ENCODE measurements at places on chromosomes 7 and 10.

GRCh38 chr10:125521721-125522680 lies 161.0 kb downstream of the TEX36 start:
- no peak for DNase-seq

- DNase-seq = no peak
Measured at GRCh38 chr10:55174419-55174818, 373.4 kb upstream of the PCDH15 start.

GRCh38 chr7:78900806-78901205 lies 552.7 kb downstream of the MAGI2 start:
- no peak for DNase-seq

GRCh38 chr7:50674896-50675835 lies 107.5 kb downstream of the GRB10 start:
- no peak for DNase-seq

- no peak for DNase-seq
Measured at GRCh38 chr10:19651549-19651948, 164.7 kb upstream of the PLXDC2 start.

GRCh38 chr7:158414486-158414961 lies 173.1 kb downstream of the PTPRN2 start:
- no peak for DNase-seq

DNA sequence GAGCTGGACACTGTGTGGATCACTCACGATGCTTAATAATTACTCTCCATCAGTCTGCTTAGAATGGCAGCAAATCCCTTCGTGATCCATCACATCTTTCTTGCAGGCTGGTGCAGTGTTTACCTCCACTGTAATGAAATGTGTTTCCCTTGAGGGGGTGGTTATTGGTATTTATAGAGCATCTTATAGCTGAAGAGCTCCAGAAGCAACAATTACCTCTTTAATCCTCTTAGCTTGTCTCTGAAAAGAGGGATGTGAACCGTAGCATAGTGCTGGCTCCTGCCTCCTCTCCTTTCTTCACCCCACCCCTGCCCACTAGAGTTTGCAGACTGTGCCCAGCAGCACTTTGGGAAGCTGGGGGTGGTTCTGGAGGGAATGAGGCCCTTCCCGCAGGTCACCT lies 132.6 kb downstream of the CAMK1D start:
- no peak for DNase-seq

DNA sequence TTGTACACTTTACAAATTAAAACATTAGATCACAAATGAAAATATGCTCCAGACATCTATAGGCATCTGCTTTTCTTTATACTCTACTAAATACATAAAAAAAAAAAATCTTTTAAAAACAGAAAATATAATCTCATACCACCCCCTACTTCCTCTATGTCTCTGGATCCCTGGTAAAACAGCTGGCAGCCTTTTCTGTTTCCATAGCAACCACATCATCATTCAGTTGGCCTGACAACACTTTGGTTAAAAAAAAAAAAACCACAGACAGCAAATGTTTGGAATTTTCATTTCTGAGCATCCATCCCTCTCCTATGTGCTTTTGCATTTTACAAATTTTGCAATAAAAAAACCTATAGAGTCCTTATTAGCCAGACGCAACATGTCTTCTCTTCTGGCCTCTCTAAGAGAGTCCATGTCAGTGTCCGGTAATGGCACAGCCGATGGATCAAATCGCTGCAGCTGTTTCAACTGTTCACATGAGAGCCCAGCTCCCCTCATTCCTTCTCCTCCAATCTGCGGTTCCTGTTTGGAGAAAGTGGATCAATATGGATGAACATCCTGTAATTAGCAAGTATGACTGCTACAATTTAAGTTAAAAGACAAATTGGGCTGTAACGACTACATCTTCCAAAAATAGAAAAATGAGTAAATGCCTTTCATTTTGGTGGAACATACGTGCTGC lies 105.6 kb downstream of the NSUN6 start:
- DNase-seq = no peak

GRCh38 chr10:14200698-14201544 lies 129.8 kb downstream of the FRMD4A start:
- DNase-seq = no peak

- no peak for DNase-seq
Measured at GRCh38 chr7:114422507-114423501, 8.2 kb downstream of the FOXP2 start.

DNA sequence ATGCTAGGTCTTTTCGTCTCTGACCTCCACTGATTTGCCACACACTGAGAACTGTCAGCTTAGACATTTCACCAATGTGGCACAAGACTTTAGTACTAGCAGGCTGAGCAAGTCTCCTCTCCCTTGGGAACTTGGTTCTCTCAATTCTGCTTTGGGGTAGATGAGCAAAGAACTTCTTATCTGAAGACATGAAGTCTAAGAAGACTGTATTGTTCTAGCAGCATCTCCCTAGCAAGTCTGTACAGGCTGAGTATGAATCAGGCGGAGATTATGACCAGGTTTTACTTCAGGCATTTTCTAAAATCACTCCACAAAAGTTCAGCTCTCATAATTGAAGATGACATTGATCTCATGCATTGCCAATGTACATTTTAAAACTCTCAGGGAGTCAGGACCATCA lies 23.8 kb upstream of the STN1 start:
- DNase-seq = no peak

DNA sequence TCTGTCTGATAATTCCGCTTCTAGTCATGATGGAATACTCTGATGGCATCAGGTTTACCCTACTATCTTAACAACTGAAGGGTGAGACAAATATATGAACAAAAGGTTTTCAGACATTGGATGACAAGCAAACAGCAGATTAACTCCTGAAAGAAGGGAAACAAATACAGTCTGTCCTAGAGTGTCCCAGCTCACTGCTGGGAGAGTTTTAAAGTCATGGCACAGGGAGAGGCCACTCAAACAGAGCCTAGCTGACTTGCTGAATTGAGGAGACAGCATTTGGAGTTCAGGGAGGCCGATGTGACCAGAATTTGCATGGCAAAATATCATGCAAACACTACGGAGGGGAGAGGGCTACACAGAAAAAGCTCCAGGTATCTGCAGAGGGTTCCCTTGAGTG lies 73.1 kb downstream of the MDH2 start:
- no peak for DNase-seq

DNA sequence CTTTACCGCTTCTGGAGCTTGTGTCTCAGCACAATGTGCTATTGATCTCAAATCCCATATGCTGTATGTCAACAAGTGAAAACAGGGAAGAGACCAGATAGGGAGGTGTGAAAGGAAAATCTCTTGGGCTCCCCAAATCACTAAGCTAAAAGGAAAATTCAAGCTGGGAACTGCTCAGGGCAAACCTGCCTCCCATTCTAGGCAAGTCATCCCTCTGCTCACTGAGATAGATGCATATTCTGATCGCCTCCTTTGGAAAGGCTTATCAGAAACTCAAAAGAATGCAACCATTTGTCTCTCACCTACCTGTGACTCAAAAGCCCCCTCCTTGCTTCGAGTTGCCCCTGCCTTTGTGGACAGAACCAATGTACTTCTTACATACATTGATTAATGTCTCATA lies 161.1 kb upstream of the LYZL1 start:
- DNase-seq = no peak

GRCh38 chr7:41708581-41709358 lies 5.9 kb upstream of the INHBA start:
- no peak for DNase-seq

- DNase-seq = no peak
Measured at GRCh38 chr7:50448823-50449222, 1.3 kb downstream of the FIGNL1 start.

DNA sequence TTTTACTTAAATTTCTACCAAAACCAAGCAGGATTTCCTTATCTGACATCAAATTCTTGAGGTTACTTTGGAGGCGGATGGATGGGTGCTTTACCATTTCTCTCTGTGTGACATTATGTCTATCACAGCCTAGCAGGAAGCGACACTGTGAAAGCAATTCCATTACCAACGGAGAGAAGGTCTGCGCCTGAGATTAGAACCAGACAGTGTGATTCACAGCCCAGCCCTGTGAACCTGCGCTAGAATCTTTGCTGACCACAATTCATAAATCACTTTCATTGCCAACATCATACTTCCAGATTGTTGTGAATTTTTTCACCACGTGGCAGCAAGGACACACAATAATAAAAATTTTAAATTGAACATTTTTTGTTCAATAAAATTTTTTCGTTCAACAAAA lies 126.5 kb downstream of the CUBN start:
- DNase-seq = peak; percentile 61

GRCh38 chr7:47211519-47211973 lies 370.4 kb downstream of the TNS3 start:
- no peak for DNase-seq

DNA sequence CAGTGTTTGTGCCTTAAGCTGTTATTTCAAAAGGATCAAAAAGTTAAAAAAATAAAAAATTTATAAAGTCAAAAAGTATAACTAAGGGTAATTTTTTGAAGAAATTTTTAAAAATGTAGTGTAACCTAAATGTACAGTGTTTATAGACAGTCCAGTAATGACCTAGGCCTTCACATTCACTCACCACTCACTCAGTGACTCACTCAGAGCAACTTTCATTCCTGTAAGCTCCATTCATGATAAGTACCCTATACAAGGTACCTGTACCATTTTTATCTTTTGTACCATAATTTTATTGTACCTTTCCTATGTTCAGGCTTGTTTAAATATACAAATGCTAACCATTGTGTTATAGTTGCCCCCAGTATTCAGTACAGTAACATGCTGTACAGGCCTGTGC lies 21.5 kb downstream of the DNAJC9 start:
- DNase-seq = no peak

DNA sequence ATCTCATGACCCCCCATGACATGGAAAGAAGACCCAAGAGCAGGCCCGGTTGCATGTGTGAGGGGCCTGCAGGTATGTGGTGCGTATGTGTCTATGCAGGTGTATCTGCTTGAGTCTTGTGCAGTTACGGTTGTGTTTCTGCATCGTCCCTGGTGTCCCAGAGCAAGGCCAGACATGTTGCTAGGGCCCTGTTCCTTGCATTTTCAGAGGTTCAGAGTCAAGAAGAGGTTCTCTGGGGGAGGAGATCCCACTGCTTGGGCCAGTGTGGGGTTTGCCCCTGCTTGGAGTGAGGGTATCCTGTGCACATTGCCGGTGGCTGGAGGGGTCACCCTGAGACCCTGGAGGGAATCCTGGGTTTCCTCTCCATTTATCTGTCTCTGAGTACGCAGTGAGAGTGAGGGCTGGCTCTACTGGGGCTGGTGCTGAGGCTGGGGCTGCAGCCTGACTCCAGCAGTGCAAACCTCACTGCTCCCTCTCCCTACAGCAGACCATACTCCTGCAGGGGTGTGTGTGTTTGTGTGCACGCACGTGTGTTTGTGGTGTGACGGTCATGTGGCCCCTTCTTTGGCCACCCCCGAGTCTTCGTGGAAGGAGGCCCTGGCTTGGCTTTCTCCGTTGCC lies 4.1 kb downstream of the TRIM8 start:
- no peak for DNase-seq

- no peak for DNase-seq
Measured at GRCh38 chr10:94991243-94991888, 52.9 kb downstream of the CYP2C9 start.

DNA sequence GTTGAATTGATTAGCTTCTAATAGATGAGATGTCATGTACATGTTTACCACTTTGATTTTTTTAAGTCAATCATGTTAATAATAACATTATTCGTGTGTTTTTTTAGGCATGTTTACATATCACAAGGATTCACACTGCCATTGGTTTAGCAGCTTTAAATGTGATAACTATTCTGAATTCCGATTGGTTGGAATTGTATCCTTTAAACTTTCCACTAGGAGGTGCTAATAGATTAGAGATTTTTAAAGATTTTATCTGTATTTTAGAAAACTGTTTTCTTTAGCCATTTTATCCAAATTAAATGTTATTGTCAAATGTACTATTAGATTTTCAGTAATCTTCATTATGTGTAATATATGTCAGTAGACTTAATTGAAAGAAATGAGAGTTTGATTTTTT lies 83.2 kb downstream of the HECTD2 start:
- no peak for DNase-seq

GRCh38 chr7:158863611-158864506 lies 7.5 kb downstream of the DYNC2I1 start:
- DNase-seq = no peak

DNA sequence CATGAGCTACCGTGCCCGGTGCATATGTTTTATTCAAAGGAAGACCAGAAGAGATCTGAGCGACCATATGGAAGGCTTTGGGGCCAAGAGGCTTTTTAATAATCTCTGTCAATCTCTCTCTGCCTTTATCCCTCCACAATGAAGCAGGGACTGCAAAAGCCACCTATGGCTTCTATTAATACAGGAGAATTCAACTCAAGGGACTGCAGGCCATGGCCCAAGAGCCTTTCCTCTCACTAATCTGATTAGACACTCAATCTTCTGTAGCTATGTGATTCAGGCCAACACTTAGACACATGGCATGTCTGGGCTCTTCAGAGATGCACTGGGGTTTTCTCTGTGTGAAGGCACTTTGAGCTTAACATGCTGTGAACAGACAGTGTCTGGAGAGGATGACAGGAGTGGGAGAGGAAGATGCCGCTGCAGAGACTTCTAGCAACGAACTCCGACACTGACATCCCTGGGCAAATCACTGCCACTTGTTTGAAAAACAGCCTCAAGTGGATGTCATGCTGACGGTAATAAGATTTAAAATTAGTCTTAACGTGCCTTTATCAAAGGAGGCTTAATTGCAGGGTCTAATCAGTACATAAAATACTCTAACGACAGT lies 114.4 kb upstream of the AOAH start:
- no peak for DNase-seq

DNA sequence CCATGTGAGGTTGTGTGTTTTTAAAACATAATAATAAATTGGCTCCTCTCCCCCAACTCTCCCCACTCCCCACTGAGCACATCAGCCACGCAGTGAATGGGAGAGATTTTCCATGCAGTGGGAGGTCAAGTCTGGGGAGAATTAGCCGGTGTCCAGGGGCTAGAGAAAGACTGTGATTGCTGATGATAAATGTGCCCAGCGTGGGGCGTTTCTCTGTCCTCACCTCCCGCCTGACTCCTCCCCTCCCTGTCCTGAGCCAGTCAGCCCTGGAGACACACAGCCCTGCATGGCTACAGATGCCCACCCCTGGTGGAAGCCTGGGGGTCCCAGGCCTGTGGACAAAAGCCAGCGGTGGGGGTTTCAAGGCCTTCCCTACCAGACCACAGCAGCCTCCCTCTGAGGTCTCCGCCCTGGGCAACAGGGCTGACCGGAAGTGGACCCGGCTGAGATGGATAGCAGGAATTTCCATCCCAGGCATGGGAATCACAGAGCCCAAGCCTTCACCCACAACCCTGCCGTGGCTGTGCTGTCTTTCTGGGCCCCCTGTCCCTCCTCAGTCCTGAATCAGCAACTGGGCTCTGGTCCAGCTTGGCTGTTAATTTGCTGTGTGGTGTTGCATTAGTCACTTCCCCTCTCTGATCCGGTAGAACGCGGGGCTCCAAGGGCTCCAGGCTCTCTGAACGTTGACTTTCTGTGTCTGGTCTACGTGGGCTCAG lies 46.8 kb upstream of the SLC29A3 start:
- no peak for DNase-seq
